NCI-H774 (cell line): ENCODE measurements at places on chromosomes 4 and X.

- no peak for DNase-seq
Observed at GRCh38 chrX:103780336-103781061, 3.9 kb downstream of the PLP1 start.

DNA sequence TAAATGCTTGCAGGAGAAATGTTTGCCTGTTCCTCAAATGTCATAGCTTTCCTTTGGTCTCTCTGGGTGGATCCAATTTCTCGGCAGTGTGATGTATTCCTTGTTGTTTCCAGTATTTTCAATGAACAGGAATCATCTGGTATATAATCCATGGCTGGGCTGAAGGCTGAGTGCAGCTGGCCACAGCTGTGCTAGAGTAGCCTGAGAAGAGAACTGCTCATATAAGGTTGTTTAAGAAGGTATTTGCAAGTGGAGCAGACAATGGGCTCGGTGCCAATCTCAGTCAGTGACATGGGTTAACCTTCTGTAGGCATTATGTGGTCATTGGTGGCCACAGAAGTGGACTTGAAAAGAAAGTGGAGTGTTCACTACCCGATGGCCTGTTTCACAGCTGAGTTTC lies 390.3 kb downstream of the SPRY1 start:
- no peak for DNase-seq

- no peak for DNase-seq
Observed at GRCh38 chr4:153154007-153154975, 50.0 kb upstream of the TRIM2 start.

- no peak for DNase-seq
Observed at GRCh38 chr4:99965674-99966350, 15.7 kb upstream of the H2AZ1 start.

GRCh38 chr4:147780137-147780777 lies 48.4 kb downstream of the ARHGAP10 start:
- DNase-seq: no peak

DNA sequence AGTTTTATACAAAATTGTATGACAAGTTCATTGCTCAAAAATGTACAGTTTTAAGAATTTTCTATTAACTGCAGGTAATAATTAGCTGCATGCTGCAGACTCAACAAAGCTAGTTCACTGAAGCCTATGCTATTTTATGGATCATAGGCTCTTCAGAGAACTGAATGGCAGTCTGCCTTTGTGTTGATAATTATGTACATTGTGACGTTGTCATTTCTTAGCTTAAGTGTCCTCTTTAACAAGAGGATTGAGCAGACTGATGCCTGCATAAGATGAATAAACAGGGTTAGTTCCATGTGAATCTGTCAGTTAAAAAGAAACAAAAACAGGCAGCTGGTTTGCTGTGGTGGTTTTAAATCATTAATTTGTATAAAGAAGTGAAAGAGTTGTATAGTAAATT lies 131.0 kb downstream of the TET2 start:
- DNase-seq: peak; percentile 19

- DNase-seq: no peak
Observed at GRCh38 chr4:155040031-155040430, 168.4 kb upstream of the NPY2R start.

DNA sequence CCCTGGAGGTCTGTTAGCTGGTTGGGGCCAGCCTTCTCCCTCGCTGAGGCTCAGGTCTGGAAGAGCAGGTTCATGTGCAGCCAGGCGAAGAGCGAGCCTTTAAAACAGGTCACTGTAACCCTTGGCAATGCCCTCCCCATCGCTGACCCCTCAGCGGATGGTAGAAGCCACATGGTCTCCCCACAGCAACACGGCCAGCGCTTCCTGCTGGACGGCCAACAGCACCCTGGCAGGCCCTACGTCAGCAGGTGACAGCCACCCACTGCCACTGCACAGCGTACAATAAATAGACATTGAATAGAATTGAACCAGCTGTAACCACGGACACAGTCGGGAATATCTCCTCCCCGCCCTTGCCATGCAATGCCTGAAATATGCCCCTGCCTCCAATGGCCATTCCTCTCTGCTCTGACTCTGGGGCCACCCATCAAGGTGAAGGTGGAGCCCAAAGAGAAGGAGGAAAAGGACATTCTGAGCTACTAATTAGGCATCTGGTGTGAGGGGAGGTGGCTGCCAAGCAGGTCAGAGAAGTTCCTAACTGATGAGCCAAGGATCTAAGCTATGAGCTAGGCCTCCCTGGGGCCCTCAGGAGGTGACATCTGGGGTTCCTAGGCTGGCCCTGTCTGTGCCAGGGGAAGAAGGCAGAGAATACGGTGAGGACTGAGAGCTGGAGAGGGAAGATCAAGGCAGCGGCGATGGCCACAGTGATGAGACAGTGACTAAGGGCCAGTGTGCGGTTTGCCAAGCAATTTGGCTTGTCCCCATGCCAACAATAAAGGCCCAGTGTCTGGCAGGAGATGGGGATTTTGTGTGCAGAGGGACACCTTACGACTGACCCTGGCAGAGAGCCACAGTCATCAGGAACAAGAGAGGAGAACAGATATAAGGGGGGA lies 202.3 kb downstream of the BCOR start:
- peak; percentile 41 for DNase-seq

DNA sequence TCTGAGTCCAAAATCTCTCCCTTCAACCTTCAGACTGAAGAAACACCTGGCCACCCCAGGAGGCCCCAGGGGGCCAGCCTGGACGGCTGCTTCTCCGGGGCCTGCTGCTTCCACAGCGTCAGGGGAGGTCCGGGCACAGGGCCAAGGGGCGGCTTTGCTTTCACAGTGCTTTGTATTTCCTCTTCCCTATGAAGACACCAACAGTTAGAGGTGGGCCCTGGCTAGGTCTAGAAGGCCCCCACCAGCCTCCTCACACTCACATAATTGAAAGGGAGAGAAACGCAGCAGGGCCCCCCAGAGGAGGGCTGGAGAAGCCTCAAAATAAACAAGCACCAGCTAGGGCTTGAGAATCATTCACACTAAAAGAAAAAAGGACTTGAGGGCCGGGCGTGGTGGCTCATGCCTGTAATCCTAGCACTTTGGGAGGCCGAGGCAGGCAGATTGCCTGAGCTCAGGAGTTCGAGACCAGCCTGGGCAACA lies 17.8 kb downstream of the SCD5 start:
- DNase-seq: peak; percentile 63

DNA sequence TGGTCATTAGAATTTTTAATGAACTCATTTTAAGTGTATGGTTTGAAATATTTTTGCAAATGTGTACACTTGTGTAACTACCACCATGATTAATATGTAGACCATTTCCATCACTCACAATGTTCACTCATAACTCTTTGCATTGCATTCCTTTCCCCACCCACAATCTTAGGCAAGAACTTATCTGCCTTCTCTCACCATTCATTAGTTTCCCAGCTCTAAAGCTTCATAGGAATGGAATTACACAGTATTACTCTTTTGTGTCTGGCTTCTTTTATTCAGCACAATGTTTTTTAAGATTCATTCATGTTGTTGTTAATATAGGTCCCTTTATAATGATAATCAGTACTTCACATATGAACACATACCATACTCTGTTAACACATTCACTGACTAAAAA lies 106.1 kb downstream of the ARAP2 start:
- DNase-seq: no peak

DNA sequence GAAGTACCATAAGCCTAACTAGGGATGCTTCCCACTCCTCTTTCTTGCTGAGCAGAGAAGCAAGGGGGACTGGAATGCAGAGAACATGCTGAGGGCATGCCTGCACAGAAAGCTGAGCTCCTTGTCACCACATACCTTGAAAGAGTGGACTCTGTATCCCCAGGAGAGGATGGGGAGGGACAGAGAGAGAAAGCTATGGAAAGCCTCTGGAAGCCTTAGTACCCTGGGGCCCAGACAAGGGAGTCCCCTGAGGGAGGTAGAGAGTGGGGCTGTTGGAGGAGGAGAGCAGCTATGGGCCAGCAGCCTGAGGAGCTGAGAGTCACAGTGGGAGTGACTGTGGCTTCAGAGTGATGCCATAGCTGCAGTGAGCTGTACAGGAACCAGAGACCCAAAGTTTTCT lies 77.9 kb downstream of the RTL9 start:
- DNase-seq: no peak

- DNase-seq: peak; percentile 57
Observed at GRCh38 chrX:154443992-154444754, at the start of gene FAM50A. FAM50A (plus strand) TSS chrX:154444141; CDS start chrX:154444236, 95 bp downstream.

DNA sequence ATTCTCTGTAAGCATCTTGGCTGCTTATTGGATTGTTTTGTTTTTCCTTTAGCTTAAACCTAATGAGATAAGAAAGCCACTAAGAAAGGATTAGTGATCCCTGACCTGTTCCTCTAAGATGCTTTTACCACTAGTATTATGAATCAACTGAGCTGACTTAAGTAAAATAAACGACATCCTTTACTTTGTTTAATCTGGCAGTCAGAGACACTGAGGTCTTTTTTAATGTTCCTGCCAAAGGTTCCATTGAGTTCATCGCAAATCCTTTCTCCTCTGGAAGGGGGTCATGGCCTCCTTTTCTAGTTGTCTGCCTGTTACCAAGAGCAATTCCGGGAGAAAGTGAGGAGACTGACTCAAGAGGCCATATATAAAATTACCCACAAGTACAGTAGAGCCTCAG lies 1038.3 kb upstream of the SLIT2 start:
- DNase-seq: no peak

GRCh38 chr4:77232653-77233052 lies 75.6 kb downstream of the CCNG2 start:
- no peak for DNase-seq

DNA sequence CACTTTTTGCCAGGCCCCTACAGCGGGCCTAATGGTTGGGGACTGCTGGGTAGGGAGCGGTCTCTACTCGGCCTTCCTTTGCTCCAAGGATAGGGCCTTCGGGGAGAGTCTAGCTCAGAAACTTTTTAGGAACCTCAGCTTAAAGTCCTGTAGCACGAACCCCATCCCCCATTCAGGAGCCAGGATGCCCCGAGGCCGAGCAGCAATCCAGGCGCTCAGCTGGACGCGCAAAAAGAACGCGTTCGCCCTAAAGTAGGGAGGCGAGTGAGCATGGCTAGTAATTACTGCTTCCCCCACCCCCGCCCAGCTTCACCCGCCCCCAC lies 9.7 kb downstream of the POU4F2 start:
- DNase-seq: no peak

DNA sequence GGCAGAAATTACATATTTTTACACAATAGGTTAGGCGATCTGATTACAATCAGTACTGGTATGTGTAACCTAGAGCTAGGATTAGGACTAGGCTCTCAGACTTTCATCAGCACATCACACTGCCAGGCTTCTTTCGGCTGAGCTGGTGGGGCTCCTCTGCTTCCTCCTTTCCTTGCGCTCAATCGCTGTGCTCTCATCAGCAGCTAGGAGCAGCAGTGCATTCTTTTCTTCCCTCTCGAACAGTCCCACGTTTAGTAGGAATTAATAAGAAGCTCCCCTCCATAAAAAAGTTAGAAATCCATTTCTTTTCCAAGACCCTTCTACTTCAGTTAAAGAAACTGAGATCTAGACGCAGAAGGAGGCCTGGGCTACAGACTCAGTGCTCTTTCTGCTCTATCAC lies 350.4 kb downstream of the SPRY1 start:
- DNase-seq: no peak

DNA sequence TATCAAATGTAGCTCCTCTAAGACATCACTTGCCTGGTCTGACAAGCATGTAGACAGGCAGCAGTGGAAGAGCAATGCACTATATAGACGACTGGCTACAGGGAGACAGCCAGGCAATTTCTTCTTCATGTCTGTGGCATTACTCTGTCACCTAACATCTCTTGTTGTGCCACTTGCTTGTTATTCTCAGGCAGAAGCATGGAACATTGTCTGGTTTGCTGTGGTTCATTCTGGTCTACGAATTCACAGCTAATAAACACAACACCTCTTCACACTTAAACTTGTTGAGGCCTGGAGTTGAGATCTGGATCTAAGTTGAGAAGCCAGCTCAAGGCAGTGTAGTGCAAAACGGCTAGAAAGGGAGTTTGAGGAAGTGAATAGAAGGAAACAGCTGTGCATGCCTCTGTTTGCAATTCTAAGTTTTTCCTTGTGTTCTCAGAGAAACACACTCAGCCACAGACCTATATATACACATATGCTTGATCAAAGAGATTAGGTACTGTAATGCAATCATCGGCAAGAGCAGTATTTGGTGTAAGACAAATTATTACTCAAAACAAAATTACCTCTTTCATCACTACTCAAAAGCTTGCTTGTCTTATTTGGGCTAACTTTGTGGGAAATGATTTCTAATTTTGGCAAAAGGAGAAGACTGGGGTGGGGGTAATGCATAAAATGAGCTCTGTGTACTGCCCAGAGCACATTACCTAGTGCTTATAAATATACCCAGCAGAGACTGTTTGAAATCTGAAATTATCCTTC lies 243.8 kb downstream of the PPP3CA start:
- DNase-seq: no peak
